Progenitor cell of endocrine pancreas (in vitro differentiated cells): ENCODE measurements at places on chromosomes 13 and 19. TPM values are rescaled to one million over a fixed set of nuclear protein-coding genes. Genes with fewer than 3 reads are reported as not detected.

The FUT3 gene
- total RNA-seq, result not detected in 2 replicates

The SOX21 gene
- total RNA-seq, result 44.7 and 61.1 TPM in 2 replicates

The OVOL3 gene
- 0.47 TPM in 1 of 2 replicates, not detected in the other for total RNA-seq

The DOCK6 gene
- 88.0 and 89.1 TPM in 2 replicates for total RNA-seq

The VAV1 gene
- not detected in 2 replicates for total RNA-seq

The ZNF486 gene
- 29.6 and 31.8 TPM in 2 replicates for total RNA-seq

The REEP6 gene
- 16.0 and 16.6 TPM in 2 replicates for total RNA-seq

The RAB20 gene
- 3.8 and 4.0 TPM in 2 replicates for total RNA-seq

The SIGLECL1 gene
- total RNA-seq, result not detected in 2 replicates

The ZNF541 gene
- total RNA-seq, result not detected in 2 replicates

The TMEM59L gene
- 5.0 and 6.4 TPM in 2 replicates for total RNA-seq

The CYP2F1 gene
- not detected in 2 replicates for total RNA-seq

The ZNF665 gene
- 8.5 and 9.4 TPM in 2 replicates for total RNA-seq

The CPB2 gene
- not detected in 2 replicates for total RNA-seq

The ZNF132 gene
- total RNA-seq, result 3.5 TPM in 2 replicates

The RPS28 gene
- 1,546 and 1,552 TPM in 2 replicates for total RNA-seq

The ICAM4 gene
- not detected in 2 replicates for total RNA-seq

The PNMA8A gene
- total RNA-seq, result 27.5 and 28.1 TPM in 2 replicates

The IER2 gene
- 88.4 and 93.4 TPM in 2 replicates for total RNA-seq

The TPP2 gene
- total RNA-seq, result 52.9 and 57.6 TPM in 2 replicates

The SMAD9 gene
- total RNA-seq, result 10.5 and 11.1 TPM in 2 replicates

The KISS1R gene
- total RNA-seq, result 5.8 and 6.1 TPM in 2 replicates

The CGB5 gene
- not detected in 2 replicates for total RNA-seq

The RABAC1 gene
- 86.6 and 87.7 TPM in 2 replicates for total RNA-seq

The KLK4 gene
- total RNA-seq, result not detected in 2 replicates

The XAB2 gene
- 38.8 and 40.3 TPM in 2 replicates for total RNA-seq

The FAM83E gene
- total RNA-seq, result 3.8 and 4.3 TPM in 2 replicates

The RTBDN gene
- not detected in 2 replicates for total RNA-seq

The FGF9 gene
- 15.9 and 16.2 TPM in 2 replicates for total RNA-seq

The ATCAY gene
- total RNA-seq, result 0.43 and 1.1 TPM in 2 replicates

The NAT14 gene
- 62.6 and 69.7 TPM in 2 replicates for total RNA-seq

The ZNF66 gene
- 30.6 and 31.2 TPM in 2 replicates for total RNA-seq

The CLEC11A gene
- 4.7 and 5.4 TPM in 2 replicates for total RNA-seq

The ARHGAP45 gene
- total RNA-seq, result 6.1 and 8.1 TPM in 2 replicates

The NCAN gene
- 0.17 and 0.36 TPM in 2 replicates for total RNA-seq

The ELOF1 gene
- 48.7 and 56.5 TPM in 2 replicates for total RNA-seq

The CPAMD8 gene
- 58.6 and 63.4 TPM in 2 replicates for total RNA-seq

The KLK12 gene
- total RNA-seq, result 0.44 and 1.0 TPM in 2 replicates

The LIN7B gene
- total RNA-seq, result 7.0 and 9.3 TPM in 2 replicates

The LILRB5 gene
- not detected in 2 replicates for total RNA-seq

The OR10H2 gene
- total RNA-seq, result not detected in 2 replicates

The SLC7A10 gene
- total RNA-seq, result 0.48 and 0.98 TPM in 2 replicates

The HCST gene
- 1.6 TPM in 1 of 2 replicates, not detected in the other for total RNA-seq

The MISP3 gene
- total RNA-seq, result 3.0 and 3.5 TPM in 2 replicates

The GADD45B gene
- 4.9 and 5.1 TPM in 2 replicates for total RNA-seq

The ZNF700 gene
- 13.4 and 14.1 TPM in 2 replicates for total RNA-seq

The ZNF90 gene
- 48.0 and 53.8 TPM in 2 replicates for total RNA-seq

The CEACAM7 gene
- total RNA-seq, result not detected in 2 replicates

The OXGR1 gene
- total RNA-seq, result 0.16 TPM in 1 of 2 replicates, not detected in the other

The OR7D2 gene
- total RNA-seq, result 1.2 and 1.8 TPM in 2 replicates

The PPM1N gene
- total RNA-seq, result 0.62 TPM in 1 of 2 replicates, not detected in the other

The RAB8A gene
- 65.5 and 67.5 TPM in 2 replicates for total RNA-seq

The HSD17B14 gene
- total RNA-seq, result 20.5 and 22.1 TPM in 2 replicates

The PRSS57 gene
- total RNA-seq, result not detected in 2 replicates

The PNPLA6 gene
- 131 and 140 TPM in 2 replicates for total RNA-seq

The CRLF1 gene
- total RNA-seq, result 4.4 and 6.0 TPM in 2 replicates

The PCCA gene
- 48.1 and 50.4 TPM in 2 replicates for total RNA-seq

The FFAR2 gene
- total RNA-seq, result 1.2 and 1.9 TPM in 2 replicates
